ENCODE measurements at places on chromosomes 7 and 10.

DNA sequence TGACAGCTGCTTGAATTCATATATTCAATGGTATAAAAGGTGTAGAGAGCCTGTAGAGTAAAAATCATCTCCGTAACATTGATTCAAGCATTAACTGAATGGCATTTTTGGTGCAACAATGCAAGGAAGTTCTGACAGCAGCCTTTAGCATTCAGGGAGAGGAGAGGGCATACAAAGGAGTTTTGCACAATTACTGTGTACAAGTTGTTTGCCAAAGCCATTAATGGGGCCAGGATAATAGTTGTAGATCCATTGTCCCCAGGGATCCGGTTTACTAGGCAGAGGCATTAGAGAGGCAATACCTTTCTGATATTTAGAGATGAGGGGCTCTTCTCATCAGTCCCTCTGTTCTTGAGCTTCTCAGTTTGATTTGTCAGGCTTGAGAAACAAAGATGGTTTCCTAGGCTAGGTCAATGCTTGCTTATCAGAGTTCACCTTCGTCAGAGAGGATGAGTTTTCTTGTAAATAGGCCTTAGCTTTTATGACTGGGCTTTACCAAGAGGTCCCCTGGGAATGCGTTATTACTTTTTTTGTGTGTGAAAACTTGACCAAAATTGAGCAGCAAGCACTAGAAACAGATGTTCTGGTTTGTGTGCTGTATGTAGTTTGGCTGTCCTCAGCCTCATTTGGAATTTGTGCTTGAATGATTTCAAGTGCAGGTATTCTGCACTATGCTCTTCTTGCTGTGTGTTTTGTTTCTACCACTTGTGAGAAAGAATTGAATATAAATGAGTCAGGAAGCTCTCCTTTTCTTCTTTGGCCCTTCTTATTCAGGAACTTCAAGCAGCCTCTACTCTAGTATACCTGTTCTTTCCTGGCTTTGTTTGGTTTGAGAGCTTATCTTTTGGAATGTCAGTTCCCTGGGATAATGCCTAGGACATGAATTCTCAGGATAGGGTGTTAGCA lies 32.0 kb downstream of the SND1 start:
- DNase-seq, result peak; percentile 43

- DNase-seq, result no peak
Observed at GRCh38 chr7:85638394-85638793, 451.5 kb upstream of the SEMA3D start.

DNA sequence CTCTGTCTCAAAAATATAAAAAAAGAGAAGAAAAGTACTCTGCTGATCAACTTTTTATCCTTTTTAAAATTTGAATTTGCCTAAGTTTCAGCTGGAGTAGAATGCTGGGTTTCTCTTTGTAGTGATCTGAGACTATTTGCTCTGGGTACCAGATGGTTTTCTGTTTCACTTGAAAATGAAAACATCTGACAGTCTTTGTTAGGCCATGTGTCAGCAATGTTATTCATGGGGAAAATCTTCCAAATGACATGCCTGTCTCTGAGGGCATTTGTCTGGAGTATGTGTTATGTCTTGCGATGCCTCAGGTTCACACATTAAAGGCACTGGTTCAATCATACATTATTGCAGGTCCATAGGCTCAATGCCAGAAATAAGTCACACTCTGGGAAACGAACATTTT lies 175.3 kb upstream of the TMEM229A start:
- DNase-seq, result no peak

GRCh38 chr10:107614939-107615685 lies 450.6 kb upstream of the SORCS1 start:
- peak; percentile 89 for DNase-seq

- DNase-seq, result no peak
Observed at GRCh38 chr10:116198676-116199035, 74.3 kb downstream of the GFRA1 start.

- no peak for DNase-seq
Observed at GRCh38 chr7:108464743-108465142, 8.5 kb upstream of the NRCAM start.

DNA sequence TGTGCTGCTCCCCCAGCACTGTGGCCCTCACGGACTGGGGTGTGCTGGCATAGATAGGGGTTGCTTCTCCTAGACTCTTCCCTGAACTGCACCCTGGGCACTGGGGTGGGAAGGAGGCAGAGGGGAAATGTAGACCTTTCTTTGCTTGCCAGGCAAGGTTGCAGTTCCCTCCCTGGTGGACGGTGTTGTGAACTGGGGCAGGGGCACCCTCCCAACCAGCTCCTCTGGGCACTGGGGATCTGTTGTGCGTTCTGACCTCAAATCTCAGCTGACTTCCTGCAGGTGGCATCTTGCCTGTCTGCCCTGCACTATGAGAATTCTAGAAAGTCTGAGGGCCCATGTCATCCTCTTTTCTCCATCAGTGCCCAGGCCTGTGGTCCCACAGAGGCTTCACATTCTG lies 53.9 kb downstream of the ARHGAP22 start:
- DNase-seq, result no peak

DNA sequence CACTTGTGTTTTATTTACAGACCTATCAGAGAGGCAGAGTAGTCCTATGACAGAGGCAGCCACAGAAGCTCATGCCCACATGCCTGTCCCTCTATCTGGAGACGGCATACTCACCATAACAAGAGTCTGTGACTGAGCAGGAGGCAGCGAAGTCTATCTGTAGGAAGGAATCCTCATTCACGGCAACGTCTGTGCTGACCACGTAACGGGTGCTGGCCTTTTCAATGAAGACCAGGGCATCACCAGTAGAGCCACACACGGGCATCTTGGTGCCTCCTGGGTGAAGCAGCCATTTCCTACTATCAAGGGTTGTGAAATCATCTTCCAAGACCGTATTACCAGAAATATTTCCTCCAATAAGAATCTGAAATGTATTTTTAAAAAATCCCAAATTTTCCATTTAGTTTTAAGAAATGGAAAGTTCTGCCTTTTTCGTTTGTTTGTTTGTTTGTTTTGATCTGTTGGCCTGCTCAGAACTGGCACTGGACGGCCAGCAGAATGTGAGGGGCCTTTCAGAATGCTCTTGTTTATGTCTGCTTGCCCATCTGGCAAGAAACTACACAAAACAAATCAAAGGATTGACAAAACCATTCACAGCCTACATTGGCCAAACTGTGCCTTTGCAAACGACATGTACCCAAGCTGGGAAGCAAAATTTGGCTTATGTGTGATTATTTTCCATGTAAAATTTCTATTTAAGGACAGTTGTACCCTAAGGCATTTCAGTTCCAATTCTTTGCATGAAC lies 93.1 kb upstream of the SLC26A5 start:
- no peak for DNase-seq

DNA sequence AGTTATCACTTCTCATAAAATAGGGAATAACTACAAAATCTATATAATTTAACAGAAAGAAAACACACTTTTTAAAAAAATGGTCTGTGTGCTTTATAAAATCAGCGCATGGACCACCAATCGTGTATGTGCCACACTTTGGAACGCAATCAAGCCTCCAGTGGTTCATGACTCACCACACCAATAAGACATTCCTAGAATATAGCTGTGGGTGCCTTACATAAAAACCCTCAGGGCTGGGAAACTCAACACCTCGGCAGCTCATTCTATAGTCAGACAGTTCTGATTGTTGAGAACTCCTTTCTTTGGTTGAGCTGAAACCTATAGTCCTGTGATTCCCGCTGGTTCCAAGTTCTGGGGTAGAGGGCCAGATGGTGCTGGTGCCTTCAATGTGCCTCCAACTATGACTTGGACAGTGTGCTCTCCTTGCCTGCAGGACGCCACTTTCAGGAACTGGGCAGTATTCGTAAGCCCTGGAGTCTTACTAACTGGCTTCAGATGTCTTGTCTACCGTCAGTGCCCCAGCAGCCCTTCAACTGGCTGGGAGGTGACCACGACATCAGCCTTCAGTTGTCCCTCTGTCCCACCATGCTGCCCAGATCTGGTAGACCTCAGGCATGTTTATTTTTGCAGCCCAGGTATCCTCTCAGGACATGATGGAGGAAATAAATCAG lies 135.7 kb upstream of the GDF10 start:
- DNase-seq, result no peak

GRCh38 chr10:78184851-78185692 lies 151.4 kb downstream of the RPS24 start:
- no peak for DNase-seq

DNA sequence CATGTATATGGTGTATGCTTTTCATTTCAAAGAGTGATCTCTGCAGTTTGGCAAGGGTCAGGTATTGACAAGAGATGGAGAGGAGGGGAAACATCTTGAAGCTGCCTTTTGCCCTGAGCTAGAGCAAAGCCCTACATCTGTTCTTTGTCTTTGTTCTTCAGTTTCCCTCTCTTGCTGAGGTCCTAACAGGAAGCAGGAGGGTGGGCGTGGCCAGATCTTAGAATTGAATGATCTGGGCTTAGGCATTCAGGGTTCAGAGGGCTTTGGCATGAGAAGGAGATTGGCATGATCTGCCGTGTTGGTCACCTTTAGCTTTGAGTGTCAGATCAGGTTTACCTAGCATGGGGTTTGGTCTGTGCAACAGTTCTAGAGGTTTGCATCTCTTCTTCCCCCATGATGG lies 41.3 kb downstream of the LRMDA start:
- DNase-seq, result no peak

DNA sequence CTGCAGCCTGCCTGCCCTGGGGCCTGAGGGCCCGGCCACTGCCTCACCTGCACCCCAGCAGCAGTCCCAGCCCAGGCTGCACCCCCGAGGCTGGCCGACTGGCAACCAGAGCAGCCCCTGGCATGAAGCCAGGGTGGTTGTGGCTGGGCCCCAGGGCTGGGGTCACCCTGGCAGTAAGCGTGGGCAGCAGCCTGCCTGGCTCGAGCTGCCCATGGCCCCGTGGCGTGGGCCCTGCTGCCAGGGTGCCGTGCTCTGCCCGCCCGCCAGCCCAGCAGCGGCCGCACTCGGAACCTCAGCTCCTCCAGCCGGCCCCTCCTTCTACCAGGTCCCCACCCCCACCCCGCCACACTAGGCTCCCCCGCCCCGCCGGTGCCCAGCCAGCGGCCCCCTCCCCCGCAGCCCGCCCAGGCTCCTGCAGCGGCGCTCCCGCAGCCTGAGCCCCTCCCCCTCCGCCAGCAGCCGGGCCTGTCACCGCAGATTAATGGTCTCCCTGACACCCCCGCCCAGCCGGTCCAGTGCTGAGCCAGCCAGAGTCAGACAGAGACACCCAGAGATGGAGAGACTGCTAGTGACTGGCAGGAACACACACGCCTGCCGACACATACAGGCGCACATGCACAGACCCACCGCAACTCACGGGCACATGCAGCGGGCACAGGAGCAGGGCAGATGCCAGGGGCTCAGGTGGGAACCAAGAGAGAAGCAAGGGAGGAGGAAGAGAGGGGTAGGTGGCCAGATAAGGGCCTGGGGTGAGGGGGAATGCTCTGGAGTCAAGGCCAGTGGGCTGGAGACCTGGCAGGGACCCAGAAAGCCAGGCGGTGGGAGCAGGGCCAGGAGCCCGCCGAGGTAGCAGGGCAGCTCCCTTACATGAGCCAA lies 22.4 kb downstream of the KCNH2 start:
- DNase-seq, result no peak

DNA sequence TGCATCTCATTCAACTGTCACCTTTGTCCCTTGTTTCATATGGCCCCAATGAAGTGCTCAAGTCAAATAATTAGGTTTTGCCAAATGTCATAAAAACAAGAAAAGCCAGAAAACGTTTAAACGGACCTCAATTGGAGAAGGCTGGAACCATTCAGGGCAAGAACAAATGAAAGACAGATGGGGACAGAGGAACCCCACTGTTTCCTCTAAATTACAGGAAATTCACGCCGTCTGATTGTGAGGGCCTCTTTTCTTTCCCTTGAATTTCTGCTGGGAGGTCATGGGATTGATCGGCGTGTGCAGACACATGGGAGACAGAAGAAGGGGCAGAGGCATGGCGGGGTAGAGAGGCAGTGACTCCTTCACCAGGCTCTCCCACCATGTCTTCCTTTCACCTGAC lies 656.4 kb downstream of the KCNMA1 start:
- peak; percentile 9 for DNase-seq

GRCh38 chr10:79420974-79421688 lies 24.3 kb downstream of the ZCCHC24 start:
- no peak for DNase-seq

GRCh38 chr10:48444266-48444665 lies 137.8 kb downstream of the MAPK8 start:
- no peak for DNase-seq

- DNase-seq, result no peak
Observed at GRCh38 chr7:99219185-99219767, 11.4 kb upstream of the KPNA7 start.
